Fibroblast of lung (primary cell): ENCODE measurements at places on chromosomes 7 and 10. TPM values are rescaled to one million over a fixed set of nuclear protein-coding genes. Genes with fewer than 3 reads are reported as not detected.

Gene DNAJC12
- polyA plus RNA-seq: 1.1 and 2.3 TPM in 2 replicates

DNA sequence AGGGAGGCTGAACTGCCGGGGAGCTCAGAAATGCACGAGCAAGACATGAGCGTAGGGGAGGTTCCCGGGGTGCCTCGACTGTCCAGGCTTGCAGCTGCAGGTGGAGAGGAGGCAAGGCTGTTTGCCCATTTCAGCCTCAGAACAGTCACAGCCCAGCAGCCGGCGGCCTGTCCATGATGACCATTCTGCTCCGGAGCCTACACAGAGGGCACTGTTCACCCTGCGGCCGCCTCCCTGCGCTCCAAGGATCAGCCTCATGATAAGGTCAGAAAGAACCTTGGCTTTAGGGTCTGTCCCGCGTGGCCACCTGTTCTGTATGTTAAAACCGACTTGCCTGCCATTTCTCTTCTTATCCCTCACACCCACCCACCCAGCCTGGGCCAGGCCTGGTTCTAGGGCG is 21.9 kb upstream of the CFAP46 start:
- H3K36me3 ChIP-seq: no peaks in the 10 kb centered on the region
- peaks cover 5% of the 10 kb centered on the region for H3K27me3 ChIP-seq
- no peak overlapping the region for H3K27ac ChIP-seq
- DNase-seq: no peak

- no peak overlapping the region for H3K27ac ChIP-seq
- H3K4me1 ChIP-seq: no peaks in the 10 kb centered on the region
- H3K27me3 ChIP-seq: no peaks in the 10 kb centered on the region
- H3K36me3 ChIP-seq: no peaks in the 10 kb centered on the region
- DNase-seq: no peak
Observed at GRCh38 chr7:42292991-42293521, 56.0 kb upstream of the GLI3 start.

Gene THSD7A
- polyA plus RNA-seq: 0.02 and 0.06 TPM in 2 replicates
